Activated CD8-positive, alpha-beta memory T cell treated with anti-CD3 and anti-CD28 coated beads for 1 hour (primary cell): ENCODE measurements at places on chromosomes 2 and 18.

- no peak for DNase-seq
Observed at GRCh38 chr18:40789286-40789685, 1165.7 kb upstream of the PIK3C3 start.

GRCh38 chr18:72895548-72895947 is 27.8 kb upstream of the NETO1 start:
- no peak for DNase-seq

DNA sequence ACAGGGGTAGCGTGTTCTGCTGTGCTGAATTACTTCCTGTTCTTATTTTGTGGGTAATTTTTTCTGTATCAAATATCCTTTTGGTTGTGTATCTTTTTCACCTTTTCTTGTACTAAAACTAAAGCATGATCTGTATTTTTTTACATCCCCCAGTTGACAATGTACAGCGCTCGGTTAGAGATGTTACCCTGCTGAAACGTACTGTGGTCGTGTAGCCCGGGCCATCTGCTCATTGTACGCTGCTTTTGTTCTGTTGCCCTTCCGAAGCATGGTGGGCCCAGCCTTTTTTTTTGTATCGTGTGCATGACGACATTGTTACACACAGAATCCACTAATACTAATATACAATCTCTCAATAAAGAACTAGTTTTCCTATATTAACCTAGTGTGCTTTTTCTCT is 233.1 kb downstream of the HAUS1 start:
- no peak for DNase-seq

GRCh38 chr2:46438794-46439193 is 40.6 kb upstream of the TMEM247 start:
- no peak for DNase-seq

- no peak for DNase-seq
Observed at GRCh38 chr18:48106976-48107781, 176.7 kb upstream of the SMAD2 start.
